ENCODE measurements at places on chromosomes 12 and 14. TPM values are rescaled to one million over a fixed set of nuclear protein-coding genes. Genes with fewer than 3 reads are reported as not detected.

The RIPK3 gene
- 27.9 TPM for total RNA-seq

The CD63 gene
- total RNA-seq, result 1,142 TPM

The GPR135 gene
- 3.4 TPM for total RNA-seq

The GPRC5D gene
- not detected for total RNA-seq

The MDGA2 gene
- total RNA-seq, result 0.24 TPM

The TTC9 gene
- 5.5 TPM for total RNA-seq

The HOXC6 gene
- total RNA-seq, result 0.50 TPM

The ANKS1B gene
- total RNA-seq, result 4.0 TPM

The WSCD2 gene
- 0.89 TPM for total RNA-seq

The SLC2A14 gene
- total RNA-seq, result not detected

The POTEG gene
- not detected for total RNA-seq

The MANSC4 gene
- not detected for total RNA-seq

The EML5 gene
- 2.4 TPM for total RNA-seq

The DEPDC4 gene
- 2.0 TPM for total RNA-seq

The MARS1 gene
- total RNA-seq, result 131 TPM

The TAS2R19 gene
- 2.8 TPM for total RNA-seq

The IRAK3 gene
- 50.7 TPM for total RNA-seq

The SDR9C7 gene
- not detected for total RNA-seq

The SIRT4 gene
- total RNA-seq, result 2.1 TPM

The GALNT16 gene
- total RNA-seq, result 3.5 TPM

The PLEKHG7 gene
- 1.6 TPM for total RNA-seq

The APOF gene
- not detected for total RNA-seq

The SLC41A2 gene
- total RNA-seq, result 24.8 TPM

The MLXIP gene
- total RNA-seq, result 55.9 TPM

The SLC6A15 gene
- not detected for total RNA-seq

The RNF212B gene
- total RNA-seq, result not detected

The ANAPC5 gene
- total RNA-seq, result 79.7 TPM

The DIO2 gene
- 0.62 TPM for total RNA-seq

The TMEM121 gene
- total RNA-seq, result 3.0 TPM

The MSRB3 gene
- total RNA-seq, result 47.3 TPM

The ITPK1 gene
- 129 TPM for total RNA-seq

The VPS29 gene
- 102 TPM for total RNA-seq

The STAC3 gene
- 8.7 TPM for total RNA-seq

The LRP1-AS gene
- not detected for total RNA-seq

The KRT79 gene
- 3.9 TPM for total RNA-seq

The CYP27B1 gene
- total RNA-seq, result 1.1 TPM

The KRT82 gene
- total RNA-seq, result not detected

The NKX2-1 gene
- total RNA-seq, result 180 TPM

The HCAR1 gene
- total RNA-seq, result 1.6 TPM

The ERBB3 gene
- total RNA-seq, result 80.5 TPM

The OR4E2 gene
- total RNA-seq, result not detected

The CEBPE gene
- total RNA-seq, result 0.32 TPM

The FLVCR2 gene
- 42.4 TPM for total RNA-seq

The CISTR gene
- not detected for total RNA-seq

The CCDC38 gene
- total RNA-seq, result 0.24 TPM

The ATL1 gene
- total RNA-seq, result 8.4 TPM

The ABCD2 gene
- total RNA-seq, result 0.47 TPM

The UTP20 gene
- 16.1 TPM for total RNA-seq

The PRKD1 gene
- total RNA-seq, result 14.9 TPM

The GPX2 gene
- total RNA-seq, result not detected

The ZNF384 gene
- total RNA-seq, result 48.7 TPM

The NELL2 gene
- 6.6 TPM for total RNA-seq

The SLC38A4 gene
- total RNA-seq, result 1.1 TPM

Measured in lower lobe of right lung (tissue), 2 donors.